ENCODE measurements at places on chromosomes 5 and 9.

GRCh38 chr5:151647320-151647861, 39.3 kb downstream of the SPARC start:
- DNase-seq: no peak

GRCh38 chr9:82031538-82032280, 43.1 kb downstream of the SPATA31D1 start:
- no peak for DNase-seq

DNA sequence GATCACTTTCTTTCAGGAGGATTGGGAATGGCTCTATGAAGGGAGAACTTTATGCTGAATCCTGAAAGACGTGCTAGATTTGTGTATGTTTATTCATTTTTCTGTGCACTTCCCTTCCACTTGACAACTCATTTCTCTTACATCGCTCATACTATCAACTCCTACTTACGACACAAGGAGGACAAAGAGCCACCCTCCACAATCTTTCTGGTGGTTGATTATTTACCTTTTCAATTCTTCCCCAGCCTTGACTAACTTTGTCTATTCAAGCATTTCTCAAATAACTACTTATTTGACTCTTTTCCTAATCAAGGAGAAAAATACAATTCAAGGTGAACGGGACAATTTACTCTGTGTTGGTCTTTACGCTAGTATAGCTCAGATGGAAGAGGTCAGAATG, 622.1 kb downstream of the TLR4 start:
- DNase-seq: no peak

DNA sequence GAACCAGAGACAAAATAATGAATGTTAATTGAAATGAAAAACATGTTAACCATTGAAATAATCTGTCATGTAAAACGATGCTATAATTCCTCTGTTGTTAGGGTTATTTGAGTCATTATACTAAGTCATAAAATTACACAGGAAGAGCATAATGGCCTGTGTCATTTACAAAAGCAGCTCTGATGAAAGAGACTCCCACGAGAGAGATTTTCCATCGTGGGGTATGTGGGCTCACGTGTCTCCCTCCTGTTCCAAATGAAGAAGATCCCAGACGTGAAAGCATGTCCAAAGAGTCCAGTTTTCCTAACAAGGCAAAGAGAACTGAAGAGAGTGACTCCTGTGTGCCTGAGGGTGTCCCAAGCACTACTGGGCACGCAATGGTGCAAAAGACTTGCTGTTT, 379.8 kb downstream of the SPOCK1 start:
- DNase-seq: no peak

GRCh38 chr5:107653685-107654084, 17.1 kb downstream of the EFNA5 start:
- no peak for DNase-seq

- DNase-seq: no peak
Measured at GRCh38 chr5:154849791-154850201, 607 bp downstream of the FAXDC2 start.

GRCh38 chr5:10106806-10107205, 142.9 kb downstream of the ATPSCKMT start:
- no peak for DNase-seq

GRCh38 chr5:120137582-120137981, 326.5 kb upstream of the PRR16 start:
- DNase-seq: no peak

GRCh38 chr5:170306381-170306831, 8.8 kb upstream of the LCP2 start:
- no peak for DNase-seq

- DNase-seq: no peak
Measured at GRCh38 chr9:134359493-134360179, 33.4 kb downstream of the RXRA start.

DNA sequence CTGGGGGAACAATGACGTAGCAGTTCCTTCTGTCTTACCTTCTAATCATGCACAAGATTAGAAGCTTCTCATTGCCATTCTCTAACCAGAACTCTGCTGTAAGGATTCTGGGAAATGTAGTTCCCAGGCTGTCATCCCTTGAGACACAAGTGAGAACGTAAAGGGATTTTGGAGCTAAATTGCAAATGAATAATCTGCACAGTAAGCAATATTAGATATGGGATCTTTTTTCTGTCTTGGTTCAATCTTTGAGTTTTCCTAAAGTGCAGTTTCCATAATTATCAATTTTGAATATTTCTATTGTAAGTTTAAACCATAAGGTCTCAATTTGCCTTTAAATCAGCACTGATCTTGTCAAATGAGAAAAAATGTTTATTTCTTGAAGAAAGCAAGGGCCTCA, 189.7 kb upstream of the PLPPR1 start:
- no peak for DNase-seq

- DNase-seq: no peak
Measured at GRCh38 chr5:157845914-157846598, 12.9 kb downstream of the CLINT1 start.

DNA sequence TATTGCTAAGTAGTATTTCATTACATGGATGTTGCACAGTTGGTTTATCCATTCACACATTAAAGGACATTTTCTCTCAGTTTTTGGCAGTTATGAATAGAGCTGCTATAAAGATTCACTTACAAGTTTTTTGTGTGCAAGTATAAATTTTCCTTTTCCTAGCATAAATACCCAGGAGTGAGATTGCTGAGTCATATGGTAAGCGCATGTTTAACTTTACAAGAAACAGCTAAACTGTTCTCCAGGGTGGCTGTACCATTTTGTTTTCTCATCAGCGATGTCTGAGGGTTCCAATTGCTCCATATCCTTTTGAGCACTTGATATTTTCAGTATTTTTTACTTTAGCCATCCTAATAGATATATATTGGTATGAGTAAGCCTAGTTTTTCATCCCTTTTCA, 16.4 kb upstream of the ABCA1 start:
- no peak for DNase-seq

GRCh38 chr5:64158827-64159226, 6.8 kb upstream of the RNF180 start:
- no peak for DNase-seq

- no peak for DNase-seq
Measured at GRCh38 chr5:2307631-2308030, 424.9 kb upstream of the IRX4 start.

DNA sequence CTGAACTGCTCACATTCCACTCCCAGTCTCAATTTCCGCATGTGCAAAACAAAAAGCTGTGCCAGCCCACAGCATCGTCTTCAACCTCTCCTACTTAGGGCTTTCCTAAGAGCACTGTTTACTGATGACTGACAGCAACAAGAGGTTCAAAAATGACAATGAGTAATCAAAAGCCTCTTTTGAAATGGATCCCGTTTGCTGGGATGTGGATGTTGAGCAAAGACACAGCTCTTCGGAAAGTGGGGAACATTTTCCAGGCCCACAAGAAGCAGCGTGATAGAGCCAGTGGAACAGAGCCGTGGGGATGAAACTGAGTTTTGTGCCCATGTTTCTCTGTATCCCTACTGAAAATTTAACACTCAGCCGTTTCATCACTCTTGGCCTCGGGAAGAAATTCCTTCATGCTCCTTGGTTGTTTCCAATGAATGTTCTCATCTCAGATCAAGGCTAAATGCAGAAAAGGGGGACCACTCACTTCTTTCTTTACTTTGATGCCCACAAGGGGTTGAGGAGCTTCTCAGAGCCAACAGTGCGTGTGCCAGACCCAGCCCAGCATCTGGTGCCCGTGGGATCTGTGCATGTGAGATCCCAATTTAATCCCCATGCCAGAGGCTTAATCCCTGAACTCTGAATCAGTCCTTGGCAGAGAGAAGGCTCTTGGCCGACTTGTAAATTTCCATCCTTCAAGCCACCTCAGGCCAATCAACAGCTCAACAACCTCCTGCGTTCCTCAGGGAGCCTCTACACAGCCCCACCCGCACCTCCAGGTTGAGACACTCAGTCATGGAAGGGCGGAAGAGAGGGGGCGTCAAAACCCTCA, 230.2 kb upstream of the DAPK1 start:
- no peak for DNase-seq

DNA sequence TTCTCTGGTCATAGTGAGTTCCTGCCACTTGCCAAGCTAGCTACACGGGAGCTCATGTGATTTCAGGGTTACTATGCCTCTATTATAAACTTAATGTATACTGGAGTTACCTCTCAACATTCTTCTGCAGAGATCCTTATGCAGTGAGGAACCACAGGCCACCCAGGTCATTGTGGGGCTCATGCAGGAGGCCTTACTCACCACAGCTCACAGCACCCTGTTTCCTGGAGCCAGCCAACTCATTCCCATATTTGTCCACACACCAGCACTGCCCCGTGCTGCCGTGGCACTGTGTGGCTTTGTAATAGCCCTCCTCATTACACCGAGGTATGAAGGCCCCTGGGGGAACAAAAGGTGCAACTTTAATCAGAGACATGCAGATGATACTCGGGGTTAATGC, 520.0 kb downstream of the SPOCK1 start:
- no peak for DNase-seq

Measured in CD4-positive, alpha-beta T cell treated with Interleukin-10 for 1 hour (primary cell).